Esophagus squamous epithelium (tissue), 5 donors: ENCODE measurements at places on chromosomes 13 and 19.

DNA sequence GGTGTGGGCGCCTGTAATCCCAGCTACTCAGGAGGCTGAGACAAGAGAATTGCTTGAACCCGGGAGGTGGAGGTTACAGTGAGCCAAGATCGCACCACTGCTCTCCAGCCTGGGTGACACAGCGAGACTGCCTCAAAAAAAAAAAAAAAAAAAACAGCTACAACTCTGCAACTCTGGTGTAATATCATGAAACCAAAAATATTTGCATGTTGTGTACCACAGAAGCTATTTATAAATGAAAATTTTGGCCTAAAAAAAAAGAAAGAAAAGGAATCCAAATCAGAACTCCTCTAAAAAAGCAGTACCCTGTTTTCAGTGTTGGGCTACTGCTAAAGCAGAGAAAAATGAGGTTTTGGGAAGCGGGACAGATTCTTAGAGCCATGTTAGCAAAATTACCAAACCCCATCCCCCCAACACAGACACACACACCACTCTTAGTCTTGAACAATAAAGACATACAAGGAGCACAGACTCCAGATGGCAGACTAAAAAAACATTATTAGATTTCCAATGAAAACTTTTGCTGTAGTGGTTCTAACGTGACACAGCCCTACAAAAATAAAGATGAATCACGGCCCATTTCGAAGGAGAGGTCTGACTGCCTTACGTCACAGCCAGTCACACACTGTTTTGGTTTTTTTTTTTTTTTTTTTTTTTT is 51.5 kb downstream of the INSR start:
- DNase-seq = no peak

DNA sequence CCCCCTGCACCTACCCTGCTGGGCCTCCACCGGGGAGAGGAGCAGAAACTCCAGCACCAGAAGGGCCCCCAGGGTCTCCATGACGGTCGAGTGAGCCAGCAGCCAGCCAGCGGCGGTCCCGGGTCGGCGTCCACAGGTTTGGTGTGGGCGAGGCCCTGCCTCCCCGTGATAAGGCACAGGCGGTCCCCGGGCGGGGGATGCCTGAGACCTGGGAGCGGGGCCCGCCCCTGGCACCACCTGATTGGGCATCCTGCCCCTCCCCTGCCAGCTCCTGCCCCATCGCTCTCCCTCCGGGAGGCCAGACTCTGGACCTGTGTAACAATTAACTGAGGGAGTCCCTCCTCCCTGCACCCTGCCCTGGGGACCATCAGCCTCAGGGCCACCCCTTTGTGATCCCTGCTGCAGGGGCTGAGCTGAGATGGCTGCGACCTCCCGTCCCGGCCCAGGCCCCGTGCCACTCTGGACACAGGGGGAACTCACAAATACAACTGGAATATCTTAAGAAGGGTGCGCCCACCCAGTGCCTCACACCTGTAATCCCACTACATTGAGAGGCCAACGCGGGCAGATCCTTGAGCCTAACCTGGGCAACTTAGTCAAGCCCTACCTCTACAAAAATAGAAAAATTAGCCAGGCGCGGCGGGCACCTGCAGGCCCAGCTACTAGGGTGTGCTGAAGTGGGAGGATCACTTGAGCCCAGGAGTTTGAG is at the start of gene SMIM24:
SMIM24 (minus strand) TSS at position 143 of the 709 bp plus-strand sequence; CDS start at position 81, 62 bp downstream.
- DNase-seq = no peak

DNA sequence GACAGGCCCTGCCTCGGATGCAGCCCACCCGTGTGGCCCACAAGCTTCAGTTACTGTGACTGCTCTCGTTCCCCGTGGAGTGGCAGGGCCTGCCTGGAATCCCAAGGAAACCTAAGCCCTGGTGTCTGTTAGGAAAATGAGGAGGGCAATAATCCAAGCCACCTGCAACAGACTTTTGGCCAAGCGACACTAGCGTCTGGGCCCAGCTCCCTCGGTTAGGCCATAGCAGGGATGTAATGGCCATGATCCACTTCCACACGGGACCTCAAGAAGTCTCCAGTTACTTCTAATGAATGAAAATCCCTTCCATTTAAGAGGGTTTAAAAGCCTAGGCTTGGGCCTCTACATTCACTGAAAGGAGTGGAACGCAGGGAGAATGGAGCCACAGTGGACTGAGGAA is 8.9 kb downstream of the ZC3H4 start:
- no peak for DNase-seq

GRCh38 chr19:54114340-54115108 is 933 bp downstream of the TFPT start:
- no peak for DNase-seq

- DNase-seq = no peak
These were observed 29.8 kb upstream of the ASF1B start for GRCh38 chr19:14165990-14166830.

DNA sequence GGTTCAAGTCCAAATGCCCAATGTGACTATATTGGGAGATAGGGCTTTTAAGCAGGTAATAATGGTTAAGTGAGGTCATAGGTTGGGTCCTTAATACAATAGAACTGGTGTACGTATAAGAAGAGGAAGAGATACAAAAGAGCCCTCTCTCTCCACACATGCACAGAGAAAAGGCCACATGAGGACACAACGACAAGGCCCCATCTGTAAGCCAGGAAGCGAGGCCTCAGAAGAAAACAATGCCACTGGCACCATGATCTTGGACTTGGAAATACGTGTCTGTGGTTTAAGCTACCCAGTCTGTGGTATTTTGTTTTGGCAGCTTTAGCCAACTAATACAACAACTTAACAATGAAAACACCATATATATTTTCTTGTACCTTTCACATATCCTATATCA is 23.4 kb upstream of the RFC3 start:
- DNase-seq = no peak

DNA sequence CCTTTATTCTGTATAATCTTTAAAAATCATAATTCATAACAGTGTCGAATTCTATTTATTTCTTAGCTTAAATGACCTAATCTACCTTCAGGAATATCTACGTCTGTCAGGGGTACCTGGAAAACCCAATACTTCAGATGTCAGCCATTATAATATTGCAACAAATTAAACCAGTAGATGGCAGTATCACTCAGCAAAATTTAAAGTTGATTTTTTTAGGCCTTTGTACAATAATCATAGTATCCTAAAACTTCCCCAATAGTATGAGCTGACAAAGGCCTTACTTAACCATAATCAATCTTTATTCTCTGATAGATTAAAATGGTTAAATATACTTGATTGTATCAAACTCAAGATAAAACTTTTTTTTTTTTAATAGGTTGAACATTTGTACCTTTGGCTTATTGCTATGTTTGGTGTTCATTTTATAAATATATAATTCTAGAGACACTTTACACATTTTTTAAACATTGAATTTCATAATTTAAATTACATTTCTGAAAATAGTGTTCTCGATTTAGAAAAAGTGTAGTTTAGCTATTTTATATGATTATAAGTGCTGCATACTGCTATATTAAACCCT is 830.2 kb upstream of the SPRY2 start:
- no peak for DNase-seq

DNA sequence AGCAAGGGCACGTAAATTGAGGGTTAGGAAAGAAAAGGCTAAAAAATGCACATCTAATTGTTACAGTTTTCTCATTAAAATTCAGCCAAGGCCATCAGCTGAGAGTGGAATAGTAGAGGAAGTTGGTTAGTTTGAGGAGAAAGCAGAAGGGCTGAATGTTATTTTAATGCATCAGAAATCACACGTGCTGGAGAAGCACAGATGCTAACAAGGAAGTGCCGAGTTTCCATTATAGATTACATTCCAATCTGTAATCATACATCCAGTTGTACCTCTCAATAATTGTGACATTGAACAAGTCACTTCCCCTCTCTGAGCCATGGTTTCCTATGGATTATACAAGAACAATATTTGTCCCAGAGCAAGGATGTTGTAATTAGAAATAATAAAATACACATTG is 25.1 kb downstream of the FPR3 start:
- DNase-seq = no peak

DNA sequence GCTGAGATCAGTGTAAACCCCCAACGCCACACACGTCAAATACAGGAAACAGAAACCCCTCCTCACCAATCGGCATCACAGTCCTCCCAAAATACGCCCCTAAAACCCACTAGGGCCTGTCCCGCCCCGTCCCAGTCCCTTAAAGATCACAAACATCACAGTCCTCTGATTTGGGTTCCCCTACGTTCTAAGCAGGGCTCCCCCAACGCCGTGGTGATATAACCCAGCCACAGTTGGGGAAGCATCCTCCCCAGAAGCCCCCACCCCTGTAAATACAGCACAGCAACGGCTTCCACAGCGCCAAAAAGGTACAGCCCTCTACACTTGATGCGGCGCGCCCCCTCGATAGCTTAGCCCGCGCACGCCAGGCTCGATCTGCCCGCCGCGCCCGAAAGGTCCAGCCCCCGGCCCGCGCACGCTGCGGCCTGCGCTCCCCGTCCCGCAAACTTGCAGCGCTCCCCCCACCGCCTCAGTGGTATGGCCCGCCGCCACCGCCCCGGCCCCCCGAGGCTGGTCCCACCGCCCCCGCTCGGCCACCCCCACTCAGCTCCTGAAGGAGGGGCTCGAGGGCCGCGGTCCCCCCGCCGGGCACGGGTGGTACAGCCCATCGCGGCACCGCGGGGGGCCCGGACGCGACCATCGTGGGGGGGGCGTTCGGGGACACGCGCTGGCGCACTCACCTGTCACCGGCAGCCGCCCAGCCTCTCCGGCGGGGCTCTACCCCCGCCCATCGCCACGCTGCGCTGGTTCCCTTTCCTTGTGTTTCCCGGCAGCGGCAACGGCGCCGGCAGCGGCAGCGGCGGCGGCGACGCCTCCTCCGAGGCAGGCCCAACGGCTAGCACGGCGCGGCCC is at the start of gene AKT2:
AKT2 (minus strand) TSS at position 845 of the 852 bp plus-strand sequence. CDS start 20,078 bp downstream, outside the sequence.
- no peak for DNase-seq

DNA sequence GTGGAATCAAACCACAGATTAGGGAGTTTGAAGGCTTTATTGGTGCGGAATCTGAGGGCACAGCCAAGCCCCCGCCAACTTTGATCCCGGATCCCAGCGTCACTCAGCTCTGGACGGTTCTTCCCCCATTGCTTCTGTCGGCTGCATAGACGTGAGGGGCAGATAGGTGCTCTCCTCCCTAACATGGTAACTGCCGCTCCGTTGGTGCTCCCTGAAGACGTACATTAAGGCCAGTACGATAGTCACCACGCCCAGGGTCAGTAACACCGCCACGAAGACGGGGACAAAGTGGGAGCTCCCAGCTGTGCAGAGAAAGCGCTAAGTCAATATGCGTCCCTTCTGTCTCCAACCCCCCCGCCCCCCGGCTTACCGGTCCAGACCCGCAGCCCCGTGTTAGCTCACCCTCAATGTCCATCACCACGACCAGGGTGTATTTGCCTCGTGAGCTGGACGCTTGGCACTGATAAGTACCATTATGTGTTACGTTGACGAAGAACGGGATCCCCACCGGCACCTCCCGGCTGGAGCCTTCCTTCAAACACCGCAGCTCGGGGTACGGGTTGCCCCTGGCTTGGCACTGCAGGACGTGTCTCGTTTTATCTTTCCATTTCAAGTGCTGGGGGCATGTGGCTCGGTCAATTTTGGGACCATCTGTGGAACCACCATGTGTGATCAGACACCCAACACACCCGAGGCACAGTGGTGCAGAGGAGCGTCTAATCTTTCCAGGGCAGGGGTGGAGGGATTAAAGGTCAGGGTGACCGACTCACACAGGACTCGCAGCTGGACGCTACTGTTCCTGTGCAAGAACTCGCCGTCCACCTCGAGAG is 644 bp upstream of the RAVER1 start:
- DNase-seq = no peak
